MV-4-11 (cell line): ENCODE measurements at places on chromosomes 16 and 17.

DNA sequence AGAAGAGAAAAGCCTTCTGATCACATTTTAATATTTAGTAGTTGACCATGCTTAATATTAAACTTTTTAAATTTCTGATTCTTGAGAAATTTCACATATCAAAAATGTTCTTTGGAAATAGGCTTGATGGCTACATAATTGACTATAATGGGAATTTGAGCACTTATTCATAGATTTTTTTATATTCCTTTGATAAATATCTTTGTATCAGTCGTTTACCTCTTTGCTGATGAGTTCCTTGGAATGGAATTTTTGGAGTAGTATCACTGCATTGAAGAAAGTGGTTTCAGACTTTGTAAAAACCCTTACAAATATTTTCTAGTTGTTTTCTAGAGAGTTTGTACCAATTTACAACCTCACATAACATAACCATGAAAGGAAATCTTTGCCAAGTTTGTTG lies 14.7 kb downstream of the DNAAF1 start:
- no peak for DNase-seq

- DNase-seq, result no peak
These were observed 27.4 kb upstream of the LYRM9 start for GRCh38 chr17:27920569-27920968.

- no peak for DNase-seq
These were observed 70.4 kb upstream of the SMURF2 start for GRCh38 chr17:64732336-64733006.

DNA sequence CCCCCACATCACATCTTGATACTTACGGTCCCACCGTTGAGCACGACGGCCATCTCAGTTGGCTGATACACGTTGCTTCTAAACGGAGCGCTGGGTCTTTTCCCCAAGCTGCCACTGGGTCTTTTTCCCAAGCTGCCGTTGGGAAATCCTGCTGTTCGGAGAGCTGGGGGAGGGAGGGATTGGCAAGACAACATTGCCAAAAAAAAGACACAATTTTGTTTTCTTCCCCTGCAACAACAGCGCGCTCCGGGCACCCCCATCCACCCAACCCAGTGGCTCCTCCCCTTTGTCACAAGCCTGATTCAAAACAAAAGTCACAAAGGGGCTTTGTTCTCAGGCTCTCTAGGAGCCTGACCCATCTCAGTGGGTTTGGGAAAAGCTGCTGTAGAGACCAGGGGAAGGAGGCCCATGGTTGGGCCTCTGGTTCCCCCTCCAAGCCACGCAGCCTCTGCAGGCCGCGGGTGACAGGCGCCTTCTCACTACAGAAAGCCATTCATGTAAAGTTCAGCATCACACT lies 22.8 kb downstream of the GPRC5B start:
- DNase-seq, result no peak

DNA sequence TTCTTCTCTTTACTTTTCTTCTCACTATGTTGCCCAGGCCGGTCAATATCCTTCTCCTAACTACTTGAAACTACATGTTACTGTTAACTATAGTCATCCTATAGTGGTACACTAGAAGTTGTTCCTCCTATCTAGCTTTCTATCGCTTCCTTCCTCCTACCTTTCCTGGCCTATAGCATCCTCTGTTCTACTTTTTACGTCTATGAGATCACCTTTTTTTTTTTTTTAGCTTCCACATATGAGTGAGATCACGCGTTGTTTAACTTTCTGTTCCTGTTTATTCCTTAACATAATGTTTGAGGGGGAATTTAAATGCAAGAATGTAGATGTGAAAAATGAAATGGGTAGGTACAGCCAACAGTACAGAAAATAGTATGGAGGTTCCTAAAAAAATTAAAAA lies 30.5 kb upstream of the YPEL2 start:
- peak; percentile 68 for DNase-seq

GRCh38 chr16:50246299-50247122 lies 19.8 kb upstream of the ADCY7 start:
- peak; percentile 44 for DNase-seq

DNA sequence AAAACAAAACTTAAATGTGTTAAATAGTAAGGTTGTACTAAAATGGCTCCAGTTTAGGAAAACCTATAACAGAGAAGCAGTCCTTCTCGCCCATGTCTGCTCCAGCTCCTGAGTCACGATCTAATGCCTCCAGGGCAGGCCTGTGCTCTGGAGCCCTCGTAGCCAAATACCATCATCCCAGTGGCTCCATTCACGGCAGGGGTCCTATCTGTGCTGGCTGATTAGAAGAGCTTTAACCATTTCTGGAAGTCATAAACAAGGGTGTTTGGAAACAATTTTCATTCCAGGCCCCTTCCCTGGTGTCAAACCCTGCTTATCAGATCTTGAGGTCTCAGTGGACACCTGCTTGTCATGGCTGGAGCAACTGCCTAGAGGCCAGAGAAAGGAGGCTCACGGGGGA lies 336.9 kb downstream of the SOX9 start:
- no peak for DNase-seq

DNA sequence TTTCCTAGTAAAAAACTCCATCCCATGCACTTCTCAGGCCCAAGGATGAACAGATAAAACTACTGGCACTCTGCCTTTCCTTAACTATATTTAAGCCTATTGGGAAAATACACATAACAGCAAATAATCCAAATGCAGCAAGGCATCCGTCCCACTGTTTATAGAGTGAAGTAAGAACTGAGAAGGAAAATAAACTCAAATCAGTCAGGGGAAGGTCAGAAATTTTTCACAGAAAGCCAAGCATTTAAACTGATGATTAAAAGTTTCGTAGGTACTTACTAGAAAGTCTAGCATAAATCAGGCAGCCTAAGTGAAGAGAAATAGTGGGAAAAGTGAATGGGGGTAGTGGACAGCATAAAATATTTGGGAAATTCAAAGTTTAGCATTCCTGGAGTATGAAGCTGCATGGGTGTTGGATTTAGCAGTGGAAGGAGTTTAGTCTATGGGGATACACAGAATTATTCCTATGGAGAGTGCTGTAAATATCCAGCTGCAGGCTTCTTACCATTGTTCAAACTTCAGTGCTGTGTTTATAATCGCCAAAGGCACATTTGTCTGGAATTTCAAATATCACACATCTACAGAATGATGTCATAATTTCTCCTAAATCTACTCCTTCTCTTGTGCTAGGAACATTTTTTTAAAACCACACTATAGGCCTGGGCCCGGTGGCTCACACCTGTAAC lies 1131.0 kb upstream of the GOT2 start:
- DNase-seq, result no peak

GRCh38 chr17:61453566-61454380 lies 1.6 kb downstream of the TBX4 start:
- no peak for DNase-seq

DNA sequence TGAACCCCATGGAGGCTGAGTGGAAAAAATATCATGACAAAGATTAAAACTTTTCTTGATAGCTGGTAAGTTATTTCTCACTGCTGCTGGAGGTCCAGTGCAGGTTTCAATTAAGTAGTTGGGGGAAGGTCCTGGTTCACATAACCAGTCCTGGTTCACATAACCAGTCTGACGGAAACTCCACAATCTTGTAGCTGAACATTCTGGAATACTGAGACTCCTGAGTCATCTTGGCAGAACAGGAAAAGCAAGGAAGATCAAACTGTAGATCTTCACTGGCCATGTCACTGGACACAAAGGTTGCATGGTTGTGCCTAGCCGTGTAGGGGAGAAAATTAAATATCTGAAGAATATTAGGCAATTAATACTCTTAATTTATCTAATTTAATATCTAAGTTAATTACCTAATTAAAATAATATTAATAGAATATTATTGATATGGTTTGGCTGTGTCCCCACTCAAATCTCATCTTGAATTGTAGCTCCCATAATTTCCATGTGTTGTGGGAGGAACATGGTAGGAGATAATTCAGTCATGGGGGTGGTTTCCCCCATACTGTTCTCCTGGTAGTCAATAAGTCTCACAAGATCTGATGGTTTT lies 48.6 kb upstream of the CNTNAP4 start:
- no peak for DNase-seq

GRCh38 chr16:48087639-48088038 lies 68.2 kb downstream of the ABCC12 start:
- no peak for DNase-seq

DNA sequence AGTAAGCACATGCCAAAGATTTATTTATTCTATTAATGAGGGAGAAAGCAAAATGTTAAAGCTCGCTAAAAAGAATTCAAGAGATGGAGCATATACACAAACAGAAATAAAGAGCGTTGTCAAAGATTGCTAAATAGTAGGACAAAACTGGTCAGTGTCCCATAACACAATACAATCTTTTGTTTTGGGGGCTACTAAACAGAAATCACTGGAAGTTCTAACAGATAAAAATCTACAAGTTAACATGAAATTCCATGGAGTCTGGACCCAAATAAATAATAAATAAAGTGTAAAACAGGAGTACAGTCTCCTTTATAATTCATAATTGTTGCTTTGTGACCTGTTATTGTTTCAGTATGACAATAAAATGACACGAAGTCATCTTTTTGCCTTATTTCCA lies 115.2 kb upstream of the CNTNAP4 start:
- no peak for DNase-seq

DNA sequence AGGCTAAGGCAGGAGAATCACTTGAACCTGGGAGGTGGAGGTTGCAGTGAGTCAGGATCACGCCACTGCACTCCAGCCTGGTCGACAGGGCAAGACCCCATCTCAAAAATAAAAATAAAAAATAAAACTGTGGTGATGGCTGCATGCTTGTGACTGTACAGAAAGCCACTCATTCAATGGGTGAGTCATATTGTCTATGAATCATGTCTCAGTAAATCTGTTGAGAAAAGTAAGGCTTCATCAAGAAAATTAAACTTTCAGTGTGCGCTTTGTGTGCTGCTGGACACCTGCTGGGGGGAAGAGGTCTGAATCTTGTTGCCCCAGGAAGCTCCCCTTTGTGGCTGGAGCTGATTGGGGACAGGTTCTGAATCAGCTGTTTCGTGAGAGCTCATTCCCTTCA lies 11.3 kb downstream of the NUBP1 start:
- peak; percentile 49 for DNase-seq

- DNase-seq, result no peak
These were observed 19.9 kb downstream of the NCBP3 start for GRCh38 chr17:3826191-3826590.

DNA sequence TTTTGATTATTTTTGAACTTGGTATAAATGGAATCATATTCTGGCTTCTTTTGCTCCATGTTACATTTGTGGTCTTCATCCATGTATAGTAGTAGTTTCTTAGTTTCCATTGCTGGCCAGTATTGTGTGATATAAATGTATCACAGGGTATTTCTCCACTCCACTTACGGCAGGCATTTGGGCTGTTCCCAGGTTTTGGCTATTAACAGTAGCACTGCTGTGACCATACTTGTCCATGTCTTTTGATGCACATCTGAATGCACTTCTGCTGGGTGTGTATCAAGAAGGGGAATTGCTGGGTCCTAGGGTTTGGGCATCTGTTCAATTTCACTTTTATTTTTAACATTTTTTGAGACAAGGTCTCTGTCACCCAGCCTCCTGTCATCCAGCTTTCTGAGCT lies 13.9 kb downstream of the NTN1 start:
- DNase-seq, result no peak

DNA sequence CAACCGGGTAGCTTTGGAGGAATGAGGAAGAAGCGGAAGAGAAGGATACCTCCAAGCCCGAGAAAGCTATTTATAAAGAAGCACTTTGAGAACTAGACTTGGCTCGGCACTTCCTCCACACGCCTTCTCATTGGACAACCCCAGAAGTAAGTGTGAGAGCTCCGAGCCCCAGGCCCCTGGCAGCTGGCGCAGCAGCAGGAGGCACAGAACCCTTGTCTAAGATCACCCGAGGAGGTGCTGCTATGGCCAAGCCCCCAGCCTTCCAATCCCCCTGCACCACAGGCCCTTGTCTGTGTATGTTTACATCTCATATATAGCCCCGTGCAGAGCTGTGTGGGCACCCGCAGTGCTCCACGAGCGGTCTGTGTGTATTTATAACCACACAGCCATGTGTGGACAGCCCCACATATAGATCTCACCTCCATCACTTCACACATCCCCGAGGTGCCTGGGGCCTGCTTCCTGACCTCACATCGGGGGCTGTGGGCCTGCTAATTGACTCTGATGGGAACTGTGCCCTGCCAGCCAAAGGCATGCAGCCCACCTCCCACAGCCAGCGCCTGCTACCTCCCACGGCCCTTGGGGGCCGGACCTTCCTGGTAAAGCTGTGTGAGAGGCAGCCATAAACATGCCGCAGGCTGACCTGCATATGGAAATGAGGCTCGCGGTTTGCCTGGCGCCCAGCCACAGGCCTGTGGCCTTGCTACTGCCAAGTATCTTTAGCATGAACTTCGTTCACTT lies 96.1 kb downstream of the C17orf67 start:
- peak; percentile 59 for DNase-seq

GRCh38 chr17:80285237-80285920 lies 24.7 kb downstream of the RNF213 start:
- peak; percentile 4 for DNase-seq

GRCh38 chr16:56163938-56164337 lies 27.4 kb upstream of the GNAO1 start:
- no peak for DNase-seq

GRCh38 chr16:85867189-85867588 lies 31.8 kb upstream of the IRF8 start:
- peak; percentile 42 for DNase-seq

GRCh38 chr16:61969077-61969382 lies 67.2 kb downstream of the CDH8 start:
- no peak for DNase-seq

- DNase-seq, result no peak
These were observed 3.5 kb upstream of the CDC6 start for GRCh38 chr17:40284085-40284713.

- peak; percentile 37 for DNase-seq
These were observed 5.8 kb downstream of the PMFBP1 start for GRCh38 chr16:72166151-72166550.

DNA sequence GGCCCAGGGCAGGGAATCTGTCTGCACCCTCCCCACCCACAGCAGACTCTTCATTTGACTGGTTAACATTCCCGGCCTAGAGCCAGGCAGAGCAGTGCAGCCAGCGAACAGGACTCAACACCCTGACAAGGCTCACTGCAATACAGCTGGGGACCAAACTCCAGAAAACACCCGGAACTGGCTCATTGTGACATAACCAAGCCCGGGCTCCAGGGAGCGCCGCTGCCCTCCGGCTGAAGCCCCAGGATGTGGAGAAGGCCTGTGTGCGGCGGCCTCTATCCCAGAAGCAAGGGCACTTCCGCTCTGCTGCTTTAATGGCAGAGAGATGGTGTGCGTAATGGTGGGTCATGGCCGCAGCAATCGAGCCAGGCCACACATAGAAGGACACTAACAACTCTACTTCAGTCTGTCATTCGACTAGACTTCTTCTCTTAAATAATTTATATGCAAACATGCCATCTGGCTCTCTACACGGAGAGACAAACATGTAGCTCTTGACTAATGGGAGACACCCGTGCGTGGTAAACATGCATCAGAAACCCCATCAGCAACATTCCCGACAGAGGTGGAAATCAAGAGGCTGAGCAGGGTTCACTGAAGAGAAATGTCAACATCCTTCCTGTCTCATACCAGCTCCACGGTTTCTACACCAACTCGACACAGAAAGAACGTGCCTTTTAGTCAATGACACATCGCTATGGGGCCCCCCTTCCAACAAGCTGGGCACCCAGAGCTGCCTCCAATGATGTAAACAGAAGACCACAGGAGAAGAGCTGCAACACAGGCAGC lies 18.0 kb downstream of the KLHDC4 start:
- DNase-seq, result no peak
